ENCODE measurements at places on chromosomes 1 and 21. TPM values are rescaled to one million over a fixed set of nuclear protein-coding genes. Genes with fewer than 3 reads are reported as not detected.
A peak's percentile ranks its signal among the peaks of the same experiment; 100 is the strongest.

DNA sequence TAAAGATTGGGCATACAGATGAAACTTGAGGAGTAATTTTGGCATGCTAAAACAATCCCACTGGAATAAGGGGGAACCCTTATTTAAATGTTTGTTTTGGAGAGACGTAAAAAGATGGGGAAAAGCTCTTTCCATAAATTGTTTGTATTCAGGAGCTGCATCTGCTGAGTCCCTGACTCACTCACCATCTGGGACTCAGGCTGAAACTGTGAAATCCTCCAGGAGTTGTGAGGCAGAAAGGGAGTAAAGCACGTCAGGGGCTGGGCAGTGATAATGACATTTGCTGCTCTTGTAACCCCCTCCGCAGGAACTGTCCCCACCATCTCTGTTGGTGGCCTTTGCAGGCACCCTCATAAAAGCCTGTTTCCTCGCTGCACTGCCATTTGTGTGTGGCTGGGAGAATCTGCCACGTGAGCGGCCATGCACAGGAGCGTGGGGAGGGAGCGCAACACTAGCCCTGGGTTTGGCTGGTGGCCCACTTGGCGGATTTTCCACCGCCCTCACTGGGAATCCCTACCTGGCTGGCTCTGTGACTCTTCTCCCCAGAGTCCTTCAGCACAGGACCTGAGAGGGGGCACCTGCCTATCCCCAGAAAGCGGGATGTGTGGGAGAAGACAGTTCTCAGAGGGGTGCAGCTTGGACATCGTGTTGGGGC is 45.3 kb downstream of the ZSCAN20 start:
- DNase-seq, result no peak

GRCh38 chr1:16145030-16145661 is 10.7 kb downstream of the EPHA2 start:
- DNase-seq, result peak; percentile 85

GRCh38 chr1:176847052-176847451 is 317.5 kb downstream of the ASTN1 start:
- no peak for DNase-seq

ANGPTL7 gene
- total RNA-seq, result 0.48 TPM

GRCh38 chr1:192108161-192108560 is 50.1 kb upstream of the RGS18 start:
- DNase-seq, result no peak

DNA sequence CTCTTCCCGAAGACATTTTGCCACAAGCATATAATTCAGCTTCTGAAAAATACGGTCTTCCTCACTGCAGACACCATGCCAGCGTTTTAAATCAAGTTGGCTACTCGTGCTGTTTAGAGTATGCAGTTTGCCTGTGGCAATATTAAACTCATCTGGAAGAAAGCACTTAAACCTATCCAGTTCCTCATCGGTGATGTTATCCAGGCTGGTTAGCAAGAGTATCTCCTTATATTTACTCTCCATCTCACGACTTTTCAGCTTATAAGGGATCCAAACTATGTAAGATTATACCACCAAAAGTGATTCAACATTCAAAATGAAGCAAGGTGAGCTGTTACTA is 9.7 kb upstream of the IFI16 start:
- DNase-seq, result no peak

KIF21B gene
- 7.4 TPM for total RNA-seq

DNA sequence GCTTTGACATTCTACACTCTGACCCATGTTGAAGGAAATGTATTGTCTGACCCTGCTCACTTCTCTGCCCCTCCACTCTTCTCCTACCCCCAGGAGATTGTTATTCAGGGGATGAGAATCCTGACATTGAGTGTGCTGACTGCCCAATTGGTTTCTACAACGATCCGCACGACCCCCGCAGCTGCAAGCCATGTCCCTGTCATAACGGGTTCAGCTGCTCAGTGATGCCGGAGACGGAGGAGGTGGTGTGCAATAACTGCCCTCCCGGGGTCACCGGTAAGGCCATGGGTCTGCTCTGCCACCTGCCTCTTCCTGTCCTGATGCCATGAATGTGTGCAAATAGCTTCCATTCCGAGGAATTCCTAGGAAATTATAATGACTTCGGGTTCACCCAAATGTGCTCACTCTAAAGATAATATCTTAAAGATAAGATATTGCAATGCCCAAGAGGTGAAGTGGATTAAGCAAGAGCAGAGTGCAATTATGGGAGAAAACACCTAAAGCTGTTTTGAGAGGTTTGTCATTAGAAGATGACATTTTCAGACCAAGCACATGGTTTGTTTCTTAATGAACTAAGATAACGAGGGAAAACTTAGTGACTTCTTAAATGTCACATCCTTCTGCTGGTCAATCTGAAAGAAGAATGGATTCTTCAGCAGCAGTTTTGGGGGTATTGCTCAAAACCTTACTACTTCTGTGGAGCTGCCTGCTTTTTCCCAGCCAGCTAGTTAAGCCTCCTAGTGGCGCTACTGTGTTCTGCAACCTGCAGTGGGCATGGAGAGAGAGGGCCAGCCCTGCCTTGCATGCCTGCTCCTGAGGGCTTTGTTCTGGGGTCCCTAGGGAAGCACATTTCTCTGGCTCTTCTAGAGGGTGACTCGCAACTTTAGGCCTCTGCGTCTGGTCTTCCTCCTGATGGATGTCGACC is 41.6 kb downstream of the LAMC2 start:
- DNase-seq, result peak; percentile 67

DNA sequence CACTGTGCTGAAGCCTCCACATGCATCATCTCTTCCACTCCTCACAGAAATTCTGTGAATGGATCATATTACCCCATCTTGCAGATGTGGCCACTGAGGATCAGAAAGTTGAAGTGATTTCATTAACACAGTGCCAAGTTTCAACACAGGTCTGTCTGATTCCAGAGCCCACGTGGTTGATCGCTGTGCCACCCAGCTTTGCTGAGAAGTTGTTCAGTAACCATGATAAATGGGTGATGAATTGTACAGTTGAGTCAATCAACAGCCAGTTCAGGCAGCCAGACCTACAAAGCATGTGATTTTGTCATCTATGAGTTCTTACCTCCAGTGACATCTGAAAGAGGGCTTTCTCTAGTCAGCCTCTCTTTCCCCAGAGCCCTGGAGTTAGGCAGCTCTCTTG is 61.8 kb upstream of the GRHL3 start:
- DNase-seq, result no peak

DNA sequence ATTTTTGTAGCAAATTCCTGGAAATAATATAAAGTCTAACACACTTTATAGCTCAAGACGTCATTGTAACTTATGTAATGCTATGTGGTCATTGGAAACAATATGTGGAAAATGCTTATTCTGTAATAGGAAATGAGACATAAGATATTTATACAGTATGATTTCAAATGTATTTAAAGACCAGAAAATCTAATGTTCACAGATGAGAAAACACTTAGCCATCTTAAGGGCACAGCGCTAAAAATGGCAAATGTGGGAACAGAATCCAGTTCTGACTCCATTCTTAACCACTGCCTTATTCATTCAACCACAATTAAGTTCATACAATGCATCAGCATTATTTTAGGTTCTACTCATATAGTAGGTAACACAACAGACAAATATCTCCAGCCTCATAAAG is 12.5 kb downstream of the CSDE1 start:
- no peak for DNase-seq

CFAP141 gene
- 5.4 TPM for total RNA-seq

- no peak for DNase-seq
Measured at GRCh38 chr1:4741876-4742423, 87.5 kb downstream of the AJAP1 start.

TBCE gene
- total RNA-seq, result 20.6 TPM

FH gene
- 49.6 TPM for total RNA-seq

GRCh38 chr1:94876362-94876761 is 50.5 kb downstream of the CNN3 start:
- no peak for DNase-seq

DNA sequence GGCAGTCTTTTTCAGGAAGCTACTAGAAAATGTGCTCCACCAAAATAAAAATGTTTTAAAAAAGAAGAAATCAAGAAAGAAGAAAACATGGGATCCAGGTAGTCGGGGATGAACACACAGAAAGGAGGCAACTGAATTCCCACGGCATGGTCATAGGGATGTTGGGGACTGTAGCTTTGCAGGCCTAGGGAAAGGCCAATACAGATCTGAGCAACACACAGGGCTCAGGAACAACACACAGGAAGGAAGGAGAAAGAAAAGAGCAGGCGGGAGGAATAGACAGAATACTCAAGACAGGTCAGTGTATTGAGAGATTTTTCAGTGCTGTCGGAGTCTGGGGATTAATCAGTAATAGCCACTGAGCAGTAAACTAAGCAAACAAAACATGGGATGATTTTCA is 142.7 kb upstream of the SYT6 start:
- no peak for DNase-seq

PLPPR4 gene
- total RNA-seq, result 31.2 TPM

GRCh38 chr1:37647281-37647680 is 12.6 kb upstream of the RSPO1 start:
- DNase-seq, result no peak

GPR3 gene
- 0.51 TPM for total RNA-seq

DNA sequence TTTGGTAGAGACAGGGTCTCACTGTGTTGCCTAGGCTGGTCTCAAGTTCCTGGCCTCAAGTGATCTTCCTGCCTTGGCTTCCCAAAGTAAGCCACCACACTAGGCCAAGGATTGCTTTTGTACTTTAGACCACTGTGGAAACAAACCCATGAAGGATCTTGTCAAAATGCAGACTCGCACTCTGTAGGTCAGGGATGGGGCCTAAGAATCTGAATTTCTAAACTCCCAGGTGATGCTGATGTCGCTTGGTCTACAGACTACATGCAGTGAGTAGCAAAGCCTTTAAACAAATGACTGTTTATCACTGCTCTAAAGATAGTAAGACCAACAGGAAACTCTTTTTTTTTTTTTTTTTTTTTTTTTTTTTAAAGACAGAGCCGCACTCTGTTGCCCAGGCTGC is 54.1 kb upstream of the MUTYH start:
- DNase-seq, result no peak

- DNase-seq, result no peak
Measured at GRCh38 chr1:112533029-112533428, 24.3 kb downstream of the WNT2B start.

KRTAP10-2 gene
- not detected for total RNA-seq

GJB3 gene
- 0.51 TPM for total RNA-seq

DNA sequence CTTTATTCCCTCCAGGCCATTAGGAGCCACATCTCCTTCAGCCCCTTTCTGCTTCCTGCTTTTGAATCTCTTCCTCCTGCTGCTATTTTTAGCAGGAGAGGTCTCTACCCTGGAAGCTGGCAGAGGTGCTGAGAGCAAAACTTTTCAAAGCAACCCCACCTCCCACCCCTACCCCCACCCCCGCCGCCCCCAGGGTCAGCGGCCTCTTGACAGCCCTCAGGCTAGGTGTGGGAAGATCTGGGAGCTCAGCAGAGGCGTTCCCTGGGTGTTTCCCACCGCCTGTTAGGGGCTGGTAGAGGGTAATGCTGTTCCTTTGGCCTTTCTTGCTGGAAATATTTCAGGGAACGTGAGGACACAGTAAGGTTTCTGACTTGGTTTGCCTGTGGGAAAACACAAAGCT is 112.5 kb upstream of the CACHD1 start:
- DNase-seq, result no peak

- DNase-seq, result no peak
Measured at GRCh38 chr1:201881617-201882016, 7.1 kb upstream of the SHISA4 start.

LCK gene
- 8.9 TPM for total RNA-seq

DNA sequence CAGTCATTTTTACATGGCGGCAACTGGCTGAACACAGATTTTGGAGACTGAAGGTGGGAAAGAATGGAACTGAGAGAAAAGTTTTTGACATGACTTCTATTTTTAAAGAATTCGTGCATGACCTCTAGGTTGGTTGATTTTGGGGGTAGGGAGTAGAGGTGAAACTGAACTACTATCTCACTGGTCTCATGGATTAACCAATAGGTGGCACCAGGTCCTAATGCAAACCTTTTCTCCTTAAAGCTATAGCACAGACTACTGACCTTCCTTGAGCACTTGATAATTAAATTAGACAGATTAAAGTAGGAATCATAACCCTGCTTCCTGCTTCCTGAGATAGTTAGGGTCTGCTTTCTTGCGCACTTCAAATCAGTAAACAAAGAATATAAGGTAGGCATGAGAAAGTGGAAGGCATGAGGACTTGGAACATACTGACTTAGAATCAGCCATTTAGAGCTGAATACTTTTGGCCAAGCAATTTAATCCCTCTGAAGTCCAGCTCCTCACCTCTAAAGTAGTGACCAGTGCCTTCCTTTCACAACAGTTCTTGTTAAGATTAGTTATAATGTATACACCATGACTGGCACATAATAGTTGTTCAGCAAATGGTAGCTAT is 206.0 kb downstream of the CENPF start:
- DNase-seq, result no peak

- DNase-seq, result no peak
Measured at GRCh38 chr1:25128121-25128621, 104.1 kb downstream of the SYF2 start.

- DNase-seq, result no peak
Measured at GRCh38 chr1:112937495-112937894, 18.5 kb downstream of the SLC16A1 start.

GRCh38 chr1:87263281-87263680 is 65.4 kb upstream of the LMO4 start:
- DNase-seq, result no peak

FAM72D gene
- 0.60 TPM for total RNA-seq

DNA sequence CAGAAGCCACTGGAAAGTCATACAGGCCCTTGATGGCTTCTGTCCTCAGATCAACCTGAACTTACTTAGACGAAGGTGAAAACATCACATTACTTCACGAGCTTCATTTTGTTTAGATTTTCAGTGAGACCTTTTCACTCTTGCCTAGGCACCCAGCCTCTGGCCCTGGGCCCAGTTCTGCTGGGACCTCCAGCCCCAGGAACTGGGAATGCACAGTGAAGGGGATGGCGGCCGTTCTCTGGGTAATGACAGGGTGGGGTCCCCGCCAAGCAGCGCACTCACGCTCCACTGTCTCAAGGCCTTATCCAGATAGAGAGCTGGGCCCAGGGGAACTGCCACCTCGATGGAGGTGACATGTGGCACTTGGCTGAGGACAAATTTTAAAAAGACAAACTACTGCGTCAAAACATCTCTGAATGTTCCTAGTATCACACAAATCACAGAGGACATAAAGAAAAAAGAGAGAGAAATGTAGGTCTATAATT is 54.8 kb downstream of the NPHP4 start:
- DNase-seq, result no peak

- no peak for DNase-seq
Measured at GRCh38 chr21:18058731-18059398, 185.8 kb upstream of the CHODL start.

DNA sequence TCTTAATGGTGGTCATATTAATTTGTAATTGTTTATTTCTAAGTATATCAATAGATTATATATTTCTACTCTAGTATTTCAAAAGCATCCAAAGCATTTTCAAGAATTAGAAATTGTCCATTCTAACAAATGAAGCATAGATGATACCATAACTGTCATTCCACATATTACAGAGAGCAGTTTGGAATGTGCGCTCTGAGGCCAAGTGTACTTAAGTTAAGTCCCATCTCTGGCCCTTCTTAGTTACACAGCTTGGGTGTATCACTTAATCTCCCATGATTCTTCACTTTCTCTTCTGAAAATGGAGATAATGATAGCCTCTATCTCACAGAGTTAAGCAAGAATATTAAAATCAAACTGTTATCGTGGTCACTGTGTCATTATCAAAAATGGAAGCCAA is 281.1 kb downstream of the MRPL39 start:
- DNase-seq, result no peak

GRCh38 chr1:246705368-246705767 is 18.8 kb upstream of the SCCPDH start:
- DNase-seq, result no peak
